ENCODE measurements at places on chromosomes 11 and 22.

GRCh38 chr11:95230810-95231126, 234 bp downstream of the SESN3 start:
- DNase-seq = no peak

DNA sequence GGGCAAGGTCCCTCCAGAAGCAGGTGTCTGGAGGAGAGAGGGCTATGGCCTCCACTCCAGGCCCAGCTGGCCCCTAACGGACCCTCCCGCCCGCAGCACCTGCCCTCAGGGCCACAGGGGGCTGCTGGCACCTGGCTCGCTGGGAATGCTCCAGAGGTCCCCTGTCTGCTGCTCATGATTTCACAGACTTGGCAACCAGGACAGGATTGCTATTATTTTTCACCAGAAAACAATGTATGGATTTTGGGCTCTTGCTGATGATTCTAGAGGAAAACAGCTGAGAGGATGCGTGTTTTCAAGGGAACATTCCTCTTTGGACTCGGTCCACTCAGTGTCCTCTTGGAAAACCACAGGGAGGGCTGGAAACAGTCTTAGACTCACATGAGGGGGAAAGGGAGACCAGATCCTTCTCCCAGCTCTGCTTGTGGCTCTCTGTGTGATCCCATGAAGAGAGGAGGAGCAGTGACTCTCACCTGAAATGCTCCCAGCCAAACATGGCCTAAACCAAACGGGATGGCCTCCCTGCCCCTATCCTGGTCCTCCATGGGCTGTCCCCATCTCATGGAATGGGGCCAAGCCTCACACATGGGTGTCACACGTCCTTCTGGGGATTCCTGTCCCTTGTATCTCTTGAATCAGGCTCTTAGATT, 15.8 kb downstream of the MYEOV start:
- DNase-seq = peak; percentile 65

DNA sequence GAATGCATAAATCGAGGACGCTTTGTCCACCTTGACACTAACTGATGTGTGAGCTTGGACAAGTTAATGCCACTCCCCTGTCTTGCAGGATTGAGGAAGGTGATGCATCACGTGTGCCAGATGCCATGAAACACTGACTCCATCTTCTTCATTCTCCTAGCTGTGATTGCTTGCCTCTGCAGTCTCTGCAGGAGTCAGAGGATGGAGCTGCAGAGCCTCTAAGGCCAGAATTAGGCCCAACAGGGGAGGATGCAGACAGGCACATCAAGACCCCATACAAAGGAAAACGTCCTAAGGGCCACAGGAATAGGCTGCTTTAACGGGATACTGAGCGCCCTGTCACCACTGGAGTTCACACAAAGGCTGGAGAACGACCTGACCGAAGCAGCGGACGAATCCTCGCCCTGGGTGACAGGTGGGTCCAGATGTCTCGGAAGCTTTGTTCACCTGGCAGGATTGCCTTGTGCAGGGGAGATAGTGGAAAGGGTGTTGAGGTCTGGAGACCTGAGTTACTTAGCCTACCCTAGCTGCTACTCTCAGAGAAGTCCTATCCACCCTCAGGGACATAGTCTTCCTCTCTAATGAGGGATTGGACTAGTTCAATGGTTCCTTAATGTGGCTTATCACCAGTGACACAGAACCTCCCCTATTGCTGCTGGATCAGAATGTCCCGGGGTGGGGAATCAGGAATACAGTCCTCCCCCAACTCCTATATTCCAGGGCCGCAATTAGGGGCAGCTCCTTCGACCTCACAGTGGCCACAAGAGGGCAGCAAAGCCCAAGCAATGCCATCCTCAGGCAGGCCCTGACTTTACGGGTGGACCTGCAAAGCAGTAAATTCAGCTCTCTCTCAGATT, 32.4 kb downstream of the DBX1 start:
- peak; percentile 79 for DNase-seq

GRCh38 chr11:23948851-23949250, 548.0 kb upstream of the LUZP2 start:
- DNase-seq = no peak

DNA sequence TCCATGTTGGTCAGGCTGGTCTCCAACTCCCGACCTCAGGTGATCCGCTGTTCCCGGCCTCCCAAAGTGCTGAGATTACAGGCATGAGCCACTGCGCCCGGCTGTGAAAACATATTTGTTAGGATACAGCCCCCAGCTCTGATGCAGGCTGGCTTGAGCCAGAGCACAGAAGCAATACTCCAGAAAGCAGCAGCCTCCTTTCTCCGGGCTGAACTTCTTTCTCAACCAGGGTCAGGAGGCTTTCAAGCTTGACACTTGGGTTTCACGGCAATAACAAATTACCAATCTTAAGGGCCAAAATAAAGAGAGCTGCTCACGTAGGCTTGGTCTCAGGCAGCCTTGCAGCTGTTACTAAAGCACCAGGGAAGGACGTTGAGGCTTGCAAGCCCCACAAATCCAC, 10.8 kb upstream of the CECR2 start:
- DNase-seq = no peak

- DNase-seq = peak; percentile 52
Measured at GRCh38 chr22:22720201-22720723, 75.8 kb downstream of the GGTLC2 start.

- no peak for DNase-seq
Measured at GRCh38 chr11:114310095-114310494, 13.9 kb downstream of the NNMT start.

- peak; percentile 69 for DNase-seq
Measured at GRCh38 chr22:24107661-24108060, 73.6 kb upstream of the SUSD2 start.

GRCh38 chr11:107682572-107682971, 29.3 kb downstream of the SLN start:
- DNase-seq = no peak

Data from lung (tissue), 17 donors.